Skin of body (tissue), 3 donors: ENCODE measurements at places on chromosomes 2 and 18.
A peak's percentile ranks its signal among the peaks of the same experiment; 100 is the strongest.

DNA sequence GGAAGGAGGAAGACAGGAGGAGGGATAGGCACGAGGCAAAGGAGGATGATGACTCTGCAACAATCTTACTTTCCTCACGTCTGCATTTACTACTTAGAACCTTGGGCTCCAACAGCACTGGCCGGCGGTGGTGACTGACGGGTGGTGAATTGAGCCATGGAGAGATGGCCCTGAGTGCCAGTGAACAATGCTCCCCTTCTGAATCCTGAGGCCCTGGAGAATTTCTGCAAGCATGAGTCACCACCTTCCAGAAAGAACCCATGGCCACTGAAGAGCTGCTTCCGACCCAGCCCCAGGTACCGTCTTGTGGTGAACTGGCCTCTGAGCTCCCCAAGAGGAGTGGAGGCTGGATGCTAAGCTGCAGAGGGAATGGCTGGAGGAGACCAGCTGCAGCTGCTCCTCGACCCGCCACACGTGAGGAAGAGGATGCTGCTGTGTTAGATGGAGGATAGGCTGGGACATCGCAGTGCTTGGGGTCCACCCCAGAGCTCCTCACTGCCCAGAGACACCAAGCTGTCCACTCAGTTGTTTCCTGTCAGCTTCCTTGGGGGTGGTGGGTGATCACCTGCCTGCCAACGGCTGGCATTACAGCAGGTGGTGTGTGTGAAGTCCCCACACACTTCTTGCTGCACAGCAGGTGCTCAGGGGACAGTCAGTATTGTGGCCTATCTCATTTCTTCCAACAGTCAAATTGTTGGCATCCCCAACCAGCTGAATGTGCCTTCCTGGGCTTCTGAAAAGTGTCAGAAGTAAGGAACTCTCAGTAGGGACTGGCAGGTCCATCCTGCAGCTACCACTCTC, 186.5 kb upstream of the ID2 start:
- DNase-seq = no peak

GRCh38 chr2:152166633-152167032, 8.9 kb downstream of the STAM2 start:
- DNase-seq = no peak

DNA sequence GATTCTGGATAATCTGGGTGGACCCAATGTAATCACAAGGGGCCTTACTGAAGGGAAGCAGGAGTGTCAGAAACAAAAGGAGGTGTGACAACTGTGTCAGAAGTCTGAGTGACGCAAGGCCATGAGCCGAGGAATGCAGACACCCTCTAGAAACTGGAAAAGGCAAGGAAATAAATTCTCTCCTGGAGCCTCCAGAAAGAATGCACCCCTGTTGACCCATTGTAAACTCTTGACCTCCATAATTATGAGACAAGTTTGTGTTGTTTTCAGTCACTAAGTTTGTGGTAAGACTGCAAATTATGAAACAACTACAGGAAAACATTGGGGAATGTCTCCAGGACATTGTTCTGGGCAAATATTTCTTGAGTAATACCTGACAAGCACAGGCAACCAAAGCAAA, 47.3 kb upstream of the B3GNT7 start:
- no peak for DNase-seq

- no peak for DNase-seq
Measured at GRCh38 chr2:234304950-234305349, 191.9 kb downstream of the ARL4C start.

DNA sequence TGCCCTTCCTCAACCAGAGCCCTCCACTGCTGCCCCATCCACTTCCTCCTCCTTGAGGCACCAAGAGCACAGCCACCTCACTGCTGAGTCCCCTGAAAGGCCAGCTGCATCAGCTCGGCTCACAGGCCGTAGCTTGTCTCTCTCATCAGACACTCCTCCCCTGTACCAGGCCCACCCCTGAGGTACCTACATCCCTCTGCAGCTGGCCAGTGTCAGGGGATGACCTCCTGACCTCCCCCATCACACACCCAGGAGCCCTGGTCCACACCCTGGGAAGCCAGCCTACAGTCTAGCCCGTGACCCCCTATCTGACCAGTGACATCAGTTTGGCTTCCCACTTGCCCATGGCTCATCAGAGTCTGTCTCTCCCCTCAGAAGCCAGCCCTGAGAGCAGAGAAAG, 205.6 kb downstream of the TNS1 start:
- DNase-seq = no peak

GRCh38 chr2:147275943-147276342, 568.9 kb upstream of the ACVR2A start:
- no peak for DNase-seq

GRCh38 chr2:238159071-238159539, 335 bp downstream of the ERFE start:
- DNase-seq = no peak

- DNase-seq = no peak
Measured at GRCh38 chr2:186950694-186951093, 101.7 kb upstream of the ZSWIM2 start.

- DNase-seq = no peak
Measured at GRCh38 chr2:235954281-235954680, 213.9 kb downstream of the GBX2 start.

- peak; percentile 49 for DNase-seq
Measured at GRCh38 chr2:35973737-35974132, 381.8 kb upstream of the CRIM1 start.

DNA sequence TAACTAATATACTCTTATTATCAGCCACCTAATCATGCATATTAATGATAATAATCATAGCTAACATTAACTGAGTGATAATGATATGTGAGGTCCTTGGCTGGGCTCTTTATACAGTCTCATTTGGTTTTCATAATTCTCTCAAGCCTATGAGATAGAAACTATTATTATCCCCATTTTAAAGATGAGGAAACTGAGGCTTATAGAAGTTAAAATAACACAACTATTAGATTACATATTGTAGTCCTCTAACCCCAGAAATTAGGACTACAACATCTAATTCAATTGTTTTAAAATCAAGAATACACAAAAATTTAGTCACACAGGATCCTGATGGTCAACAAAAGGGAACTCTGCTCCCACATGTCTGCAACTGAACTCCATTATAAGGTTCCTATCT, 83.6 kb upstream of the ITGB6 start:
- DNase-seq = no peak

DNA sequence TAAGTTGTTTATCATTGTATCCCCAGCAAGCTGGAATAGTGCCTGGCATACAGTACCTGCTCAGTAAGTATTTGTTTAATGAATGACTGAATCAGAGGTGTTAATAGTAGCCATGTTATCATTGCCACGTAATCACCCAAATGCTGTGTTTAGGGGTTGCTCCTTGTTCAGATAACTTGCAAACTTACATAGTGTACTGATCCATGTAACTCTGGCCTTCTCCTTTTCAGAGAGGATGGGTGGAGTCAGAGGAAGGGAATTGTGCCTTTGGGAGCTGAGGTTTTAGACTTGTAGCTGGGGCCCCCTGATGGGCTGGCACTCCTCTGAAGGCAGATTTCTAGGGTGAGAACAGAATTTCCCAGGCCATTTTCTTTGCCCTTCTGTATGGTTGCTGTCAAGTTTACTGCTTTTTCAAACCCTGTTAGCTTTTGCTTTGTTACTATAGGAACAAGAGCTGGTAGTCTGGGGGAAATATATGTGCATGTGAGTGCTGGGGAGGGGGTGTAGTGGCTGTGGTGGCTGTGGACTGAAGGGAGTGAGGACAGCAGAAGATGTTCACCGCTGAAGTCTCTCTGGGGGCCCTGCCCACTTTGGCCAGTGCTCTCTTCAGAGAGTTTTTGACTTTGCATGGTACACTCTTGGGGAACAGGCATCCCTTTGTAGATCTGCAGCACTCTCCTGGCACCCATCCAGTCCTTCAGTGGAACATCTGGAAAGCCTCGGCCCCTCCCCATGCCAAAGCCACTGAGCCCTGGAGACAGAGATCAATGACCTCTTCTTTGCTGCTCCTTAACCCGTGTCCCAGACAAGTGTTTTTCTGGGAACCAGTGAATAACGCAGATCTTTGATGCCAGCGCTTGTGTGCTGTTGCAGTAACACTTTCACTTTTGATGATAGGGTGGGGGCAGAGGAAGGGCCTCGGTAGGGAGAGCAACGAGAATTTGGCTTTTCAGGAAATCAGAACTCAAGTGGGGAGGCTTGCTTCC, 209.0 kb downstream of the PRKCE start:
- DNase-seq = peak; percentile 89

DNA sequence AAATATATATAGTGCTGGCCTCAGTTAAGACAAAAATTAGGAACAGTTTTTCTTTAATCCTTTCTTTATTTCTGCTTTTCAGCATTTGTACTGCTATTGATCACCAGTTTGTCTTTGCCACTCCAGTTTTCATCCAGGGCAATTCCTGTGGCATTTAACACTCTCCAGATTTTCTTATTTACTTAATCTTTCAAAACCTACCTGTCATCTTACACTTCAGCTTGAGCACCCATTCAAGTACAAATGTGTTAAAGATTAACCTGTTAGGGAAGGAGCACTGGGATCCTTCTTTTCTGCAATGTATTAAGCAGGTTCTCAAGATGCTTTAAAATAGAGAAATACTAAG, 101.8 kb upstream of the SCN1A start:
- DNase-seq = no peak

DNA sequence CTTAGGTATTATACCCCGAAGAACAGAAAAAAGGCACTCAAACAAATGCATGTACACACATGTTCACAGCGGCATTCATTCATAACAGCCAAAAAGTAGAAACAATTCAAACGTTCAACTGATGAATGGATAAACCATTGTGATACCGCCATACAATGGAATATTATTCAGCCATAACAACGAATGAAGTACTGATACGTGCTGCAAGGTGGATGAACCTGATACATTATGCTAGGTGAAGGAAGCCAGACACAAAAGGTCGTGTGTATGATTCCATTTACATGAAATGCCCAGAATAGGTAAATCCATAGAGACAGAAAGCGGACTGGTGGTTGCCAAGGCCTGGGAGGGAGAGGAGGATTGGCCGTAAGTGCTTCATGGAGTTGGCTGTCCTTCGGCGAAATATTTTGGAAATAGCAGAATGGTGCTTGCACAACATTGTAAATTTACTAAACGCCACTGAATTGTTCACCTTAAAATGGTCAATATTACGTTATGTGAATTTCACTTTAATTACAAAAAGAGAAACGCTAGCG, 750 bp upstream of the RMP24 start:
- DNase-seq = peak; percentile 63

DNA sequence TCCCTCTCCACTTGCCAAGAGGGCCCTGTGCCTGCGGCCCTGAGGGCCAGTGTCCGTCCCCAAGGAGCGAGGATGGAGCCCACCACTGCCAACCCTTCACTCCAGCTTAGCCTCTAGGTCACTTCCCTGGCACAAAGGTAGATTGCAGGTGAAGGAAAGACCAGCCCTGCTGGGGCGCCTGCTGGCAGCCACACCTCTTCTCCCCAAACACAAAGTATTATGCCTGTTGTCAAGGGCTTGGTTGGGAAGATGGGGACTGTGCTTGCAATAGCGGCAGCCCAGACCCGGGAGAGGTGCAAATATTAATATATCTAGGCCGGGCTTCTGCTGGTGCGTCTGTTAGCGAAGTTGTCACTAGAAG, 7.7 kb downstream of the KCNF1 start:
- no peak for DNase-seq

GRCh38 chr2:238220892-238221521, 17.5 kb upstream of the ILKAP start:
- DNase-seq = no peak

GRCh38 chr18:44599412-44599811, 81.3 kb upstream of the SETBP1 start:
- DNase-seq = no peak

- DNase-seq = no peak
Measured at GRCh38 chr2:60400462-60401246, 152.8 kb downstream of the BCL11A start.

GRCh38 chr2:32210767-32211408, 45.2 kb downstream of the SLC30A6 start:
- DNase-seq = no peak

DNA sequence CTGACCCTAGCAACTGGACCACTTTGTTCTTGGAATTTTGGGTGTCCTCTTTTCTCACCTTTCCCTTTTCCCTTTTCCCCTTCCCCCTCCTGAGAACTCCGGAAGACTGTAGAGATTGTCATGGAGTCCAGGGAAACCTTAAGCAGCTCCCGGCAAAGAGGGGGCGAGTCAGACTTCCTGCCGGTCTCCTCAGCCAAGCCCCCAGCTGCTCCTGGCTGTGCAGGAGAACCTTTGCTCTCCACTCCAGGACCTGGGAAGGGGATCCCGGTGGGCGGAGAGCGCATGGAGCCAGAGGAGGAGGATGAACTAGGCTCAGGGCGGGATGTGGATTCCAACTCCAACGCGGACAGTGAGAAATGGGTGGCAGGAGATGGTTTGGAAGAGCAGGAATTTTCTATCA, 20.5 kb downstream of the SETBP1 start:
- DNase-seq = no peak

DNA sequence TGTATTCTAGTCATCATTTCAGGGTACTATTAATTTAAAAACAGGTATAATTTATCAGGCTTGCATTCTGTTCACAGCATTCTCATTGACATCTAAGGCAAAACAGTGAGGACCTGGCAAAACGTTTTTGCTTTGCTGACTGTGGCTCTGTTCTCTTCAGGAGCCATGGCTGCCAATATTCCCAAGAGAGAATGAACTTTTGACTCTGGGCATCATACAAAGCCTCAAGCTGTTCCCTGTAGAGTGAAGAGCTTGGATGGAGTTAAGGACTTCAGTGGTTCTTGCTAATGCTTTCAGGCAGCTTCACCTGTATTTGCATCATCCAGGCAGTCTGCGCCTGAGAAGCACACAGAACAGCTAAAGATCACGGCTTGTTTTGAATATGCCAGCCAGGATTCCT, 65.9 kb upstream of the CAVIN2 start:
- DNase-seq = no peak

DNA sequence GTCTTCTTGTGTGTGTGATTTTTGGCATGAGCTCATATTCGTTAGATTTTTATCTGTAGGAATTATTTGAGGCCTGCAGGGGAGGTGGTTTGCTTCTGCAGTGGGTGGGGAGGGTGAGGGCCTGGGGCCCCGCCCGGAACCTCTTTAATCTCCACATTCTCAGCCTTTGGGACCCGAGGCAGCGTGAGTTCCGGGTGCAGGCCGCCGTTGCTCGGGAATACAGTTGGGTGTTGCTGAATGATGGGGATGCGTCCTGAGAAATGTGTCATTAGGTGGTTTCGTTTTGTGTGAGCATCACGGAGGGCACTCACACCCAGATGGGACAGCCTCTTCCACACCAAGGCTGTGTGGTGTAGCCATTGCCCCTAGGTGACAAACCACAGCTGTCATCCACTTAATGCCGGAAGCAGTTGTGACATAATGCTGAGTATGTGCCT, 13.7 kb upstream of the GAL3ST2 start:
- no peak for DNase-seq

- DNase-seq = peak; percentile 9
Measured at GRCh38 chr2:197293252-197294007, 17.1 kb downstream of the ANKRD44 start.

DNA sequence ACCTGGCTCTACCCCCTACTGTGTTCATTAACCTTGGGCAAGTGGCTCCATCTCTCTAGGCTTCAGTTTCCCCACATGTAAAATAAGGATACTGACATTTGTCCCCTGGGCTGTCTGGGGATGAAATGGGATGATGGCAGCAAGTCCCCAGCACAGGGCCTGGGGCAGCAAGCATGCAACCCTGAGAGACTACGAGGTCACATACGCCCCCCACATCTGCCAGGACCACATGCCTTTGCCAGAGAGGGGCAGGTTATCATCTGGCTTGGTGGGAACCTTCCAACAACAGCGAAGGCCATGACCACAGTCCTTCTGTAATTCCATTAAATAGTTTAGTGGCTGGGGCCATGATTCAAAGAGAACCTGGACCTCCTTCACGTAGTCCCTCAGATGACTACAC, 145.9 kb upstream of the REV1 start:
- no peak for DNase-seq

- DNase-seq = no peak
Measured at GRCh38 chr2:214810671-214811070, 1.2 kb upstream of the BARD1 start.
